ENCODE measurements at places on chromosomes 2 and 18.

- DNase-seq = no peak
Measured at GRCh38 chr2:102233132-102233884, 46.5 kb downstream of the IL1RL2 start.

DNA sequence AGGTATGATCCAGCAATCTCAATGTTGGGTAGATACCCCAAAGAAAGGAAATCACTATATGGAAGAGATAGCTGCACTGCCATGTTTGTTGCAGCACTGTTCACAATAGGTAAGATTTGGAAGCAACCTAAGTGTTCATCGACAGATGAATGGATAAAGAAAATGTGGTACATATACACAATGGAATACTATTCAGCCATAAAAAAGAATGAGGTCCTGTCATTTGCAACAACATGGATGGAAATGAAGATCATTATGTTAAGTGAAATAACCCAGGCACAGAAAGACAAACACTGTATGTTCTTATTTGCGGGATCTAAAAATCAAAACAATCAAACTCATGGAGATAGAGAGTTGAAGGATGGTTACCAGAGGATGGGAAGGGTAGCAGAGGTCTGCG, 372.4 kb upstream of the SPRED2 start:
- DNase-seq = no peak

DNA sequence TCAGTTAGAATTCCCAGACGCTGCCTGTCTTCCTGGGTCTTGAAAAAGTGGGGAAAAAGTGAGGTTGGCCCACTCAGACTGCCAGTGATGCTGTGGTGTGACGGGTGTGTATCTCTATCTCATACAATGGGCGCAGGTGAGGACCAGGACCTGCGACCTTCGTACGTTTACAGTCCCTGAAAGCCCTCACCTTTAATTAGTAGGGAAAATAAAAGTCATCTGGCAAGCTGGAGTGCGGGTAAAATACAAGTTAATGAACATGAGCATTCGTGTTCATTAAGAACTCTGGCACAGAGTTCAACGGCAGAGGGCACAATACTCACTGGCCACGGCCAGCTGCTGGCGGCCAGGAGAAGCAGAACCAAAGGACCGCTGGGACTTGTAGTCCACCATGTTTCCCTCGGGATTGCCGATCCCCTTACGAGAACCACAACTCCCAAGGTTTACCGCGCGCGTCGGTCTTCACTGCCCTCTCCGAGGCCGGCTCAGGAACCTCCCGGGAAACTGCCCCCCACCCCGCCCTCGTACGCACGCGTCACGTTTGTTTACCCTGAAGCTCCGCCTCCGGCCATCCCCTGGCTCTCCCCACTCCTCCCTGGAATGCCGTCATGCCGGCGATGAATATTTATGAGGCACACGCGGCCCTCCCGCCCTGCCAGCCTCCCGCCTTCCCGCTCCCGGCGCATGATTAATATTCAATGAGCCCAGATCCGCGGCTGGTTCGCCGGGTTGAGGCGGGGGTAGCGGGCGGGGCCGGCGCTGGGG, 488 bp upstream of the PHLPP1 start:
- peak; percentile 99 for DNase-seq

GRCh38 chr2:30505500-30506180, 58.6 kb downstream of the LCLAT1 start:
- DNase-seq = no peak

GRCh38 chr2:75602724-75603342, 42.1 kb upstream of the EVA1A start:
- DNase-seq = no peak

DNA sequence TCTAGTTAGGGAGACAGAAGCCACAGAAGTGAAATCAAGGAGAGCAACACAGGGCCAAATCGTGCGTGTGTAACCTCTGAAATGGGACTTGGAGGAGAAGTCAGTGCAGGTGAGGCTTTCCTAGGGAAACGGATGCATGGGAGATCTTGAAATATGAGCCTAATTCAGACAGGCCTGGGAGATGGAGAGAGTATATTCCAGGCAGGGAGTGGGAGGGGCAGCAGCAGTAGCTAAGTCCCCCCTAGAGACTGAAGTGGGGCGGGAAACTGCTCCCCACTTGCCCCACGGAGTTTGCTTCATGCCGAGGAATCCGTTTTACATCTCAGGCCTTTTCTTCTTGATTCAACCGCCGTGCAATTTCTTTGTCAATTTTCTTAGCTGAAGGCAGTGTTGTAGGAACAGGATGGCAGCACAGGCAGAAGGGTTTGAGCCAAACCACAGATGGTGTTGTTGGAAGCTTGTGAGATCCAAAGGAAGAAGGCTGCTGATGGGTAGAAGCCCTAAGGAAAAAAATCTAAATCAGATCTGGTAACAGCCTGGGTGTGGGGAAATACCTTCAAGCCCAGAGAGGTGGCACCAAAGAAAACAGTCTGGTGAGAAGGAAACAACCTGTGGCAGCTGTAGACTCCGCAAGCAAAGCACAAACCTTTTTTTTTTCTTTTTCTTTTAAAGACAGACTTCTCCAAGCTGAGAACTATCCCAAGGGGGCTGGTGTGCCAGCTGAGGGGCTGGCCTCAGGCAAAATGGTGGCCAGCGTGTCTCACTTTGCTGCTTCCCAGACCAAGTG, 40.2 kb downstream of the EPAS1 start:
- no peak for DNase-seq

- DNase-seq = no peak
Measured at GRCh38 chr2:227377467-227378351, 1.4 kb downstream of the TM4SF20 start.

DNA sequence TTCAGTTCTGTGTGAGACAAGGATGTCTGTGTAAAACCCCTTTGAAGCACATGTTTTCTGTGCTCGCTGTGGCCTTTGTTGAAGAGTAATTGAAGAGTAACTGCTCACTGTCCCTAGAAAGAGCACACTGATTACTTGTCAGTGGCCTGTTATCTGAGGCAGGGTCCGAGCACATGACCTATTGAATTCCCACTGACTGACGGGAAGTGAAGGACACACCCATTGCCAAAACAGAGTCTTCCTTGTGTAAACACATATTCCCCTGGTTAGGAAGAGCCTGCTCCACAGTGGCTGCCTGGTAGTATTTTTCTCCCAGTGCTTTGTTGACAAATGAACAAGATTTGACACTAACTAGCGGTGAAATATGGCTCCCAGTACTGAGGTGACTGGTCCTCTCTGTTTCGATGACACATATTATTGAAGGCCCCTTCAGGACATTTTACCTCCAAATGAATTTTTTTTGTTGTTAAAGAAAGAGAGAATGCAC, 148.5 kb upstream of the GYPC start:
- peak; percentile 57 for DNase-seq

DNA sequence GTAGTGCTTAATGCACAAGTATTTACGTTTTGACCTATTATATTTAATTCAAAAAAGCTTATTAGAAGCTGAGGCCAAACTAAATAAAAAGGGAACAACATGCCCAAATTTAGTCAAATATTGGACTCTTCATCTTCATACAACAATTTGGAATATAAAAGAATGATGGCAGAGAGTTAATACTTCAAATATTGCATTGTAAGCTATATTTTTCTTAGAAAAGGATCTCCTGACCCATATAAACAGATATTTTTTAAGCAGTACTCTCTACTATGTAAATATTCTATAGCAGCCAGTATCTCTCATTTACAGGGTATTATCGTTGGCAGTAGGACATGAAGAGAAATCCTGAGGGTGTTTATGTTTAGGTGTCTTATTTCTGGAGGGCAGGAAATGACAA, 531.2 kb downstream of the NYAP2 start:
- no peak for DNase-seq

DNA sequence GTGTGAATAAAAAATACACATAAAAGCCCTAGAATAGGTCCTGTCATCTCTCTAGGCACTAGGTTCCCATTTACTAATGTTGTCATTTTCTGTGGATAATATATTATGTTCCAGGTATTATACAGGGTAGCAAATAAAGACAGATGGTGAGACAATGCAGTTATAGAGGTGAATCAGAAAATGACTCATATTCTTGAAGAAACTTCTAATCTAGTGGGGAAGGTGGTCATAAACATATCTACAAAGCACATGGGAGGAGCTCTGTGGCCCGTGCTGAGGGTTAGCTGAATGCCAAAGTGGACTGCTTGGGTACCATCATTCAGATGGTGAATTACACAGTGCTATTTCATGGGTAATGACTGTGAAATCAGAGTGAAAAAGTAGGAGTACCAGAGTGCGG, 700.9 kb downstream of the ERBB4 start:
- no peak for DNase-seq

- no peak for DNase-seq
Measured at GRCh38 chr2:20416723-20417122, 30.2 kb upstream of the RHOB start.

- no peak for DNase-seq
Measured at GRCh38 chr2:182767578-182767977, 51.5 kb downstream of the DNAJC10 start.

DNA sequence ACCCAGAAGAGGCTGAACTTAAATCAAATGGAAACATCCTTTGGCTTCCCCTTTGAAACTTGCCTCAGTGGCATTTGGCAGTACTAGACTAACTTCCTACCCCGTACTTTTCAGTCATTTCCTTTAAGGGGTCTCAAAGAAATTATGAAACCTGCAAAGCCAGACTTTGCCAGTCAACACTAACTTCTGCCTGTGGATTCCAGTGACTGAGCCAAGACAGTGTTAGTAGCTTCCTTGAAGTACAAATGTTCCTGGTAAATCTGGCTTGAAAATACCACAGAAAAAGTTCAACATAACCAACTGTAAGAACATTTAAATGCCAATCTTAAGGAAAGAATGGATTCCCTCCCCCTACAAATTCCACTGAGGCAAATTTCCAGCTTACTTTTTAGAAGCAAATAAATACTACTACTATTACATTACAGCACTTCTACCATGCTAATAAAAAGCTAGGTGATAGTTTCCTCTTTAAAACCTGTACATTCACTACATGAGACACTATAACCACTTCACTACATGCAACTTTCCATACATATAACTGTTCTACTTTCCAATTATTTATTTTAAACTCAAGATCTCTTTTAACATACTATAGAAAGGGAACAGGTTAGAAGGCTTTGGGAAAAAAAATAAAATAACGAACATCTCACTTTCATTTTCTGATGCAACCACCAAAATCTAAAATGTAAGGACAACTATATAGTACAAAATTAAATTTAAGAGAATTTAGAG, 2.4 kb downstream of the PELI1 start:
- DNase-seq = no peak

Measured in SHP77 treated with DMSO at 0.1 percent for 48 hours (cell line).